ENCODE measurements at places on chromosomes 1 and 21.

- no peak for DNase-seq
Observed at GRCh38 chr1:157412308-157412707, 140.0 kb downstream of the FCRL5 start.

DNA sequence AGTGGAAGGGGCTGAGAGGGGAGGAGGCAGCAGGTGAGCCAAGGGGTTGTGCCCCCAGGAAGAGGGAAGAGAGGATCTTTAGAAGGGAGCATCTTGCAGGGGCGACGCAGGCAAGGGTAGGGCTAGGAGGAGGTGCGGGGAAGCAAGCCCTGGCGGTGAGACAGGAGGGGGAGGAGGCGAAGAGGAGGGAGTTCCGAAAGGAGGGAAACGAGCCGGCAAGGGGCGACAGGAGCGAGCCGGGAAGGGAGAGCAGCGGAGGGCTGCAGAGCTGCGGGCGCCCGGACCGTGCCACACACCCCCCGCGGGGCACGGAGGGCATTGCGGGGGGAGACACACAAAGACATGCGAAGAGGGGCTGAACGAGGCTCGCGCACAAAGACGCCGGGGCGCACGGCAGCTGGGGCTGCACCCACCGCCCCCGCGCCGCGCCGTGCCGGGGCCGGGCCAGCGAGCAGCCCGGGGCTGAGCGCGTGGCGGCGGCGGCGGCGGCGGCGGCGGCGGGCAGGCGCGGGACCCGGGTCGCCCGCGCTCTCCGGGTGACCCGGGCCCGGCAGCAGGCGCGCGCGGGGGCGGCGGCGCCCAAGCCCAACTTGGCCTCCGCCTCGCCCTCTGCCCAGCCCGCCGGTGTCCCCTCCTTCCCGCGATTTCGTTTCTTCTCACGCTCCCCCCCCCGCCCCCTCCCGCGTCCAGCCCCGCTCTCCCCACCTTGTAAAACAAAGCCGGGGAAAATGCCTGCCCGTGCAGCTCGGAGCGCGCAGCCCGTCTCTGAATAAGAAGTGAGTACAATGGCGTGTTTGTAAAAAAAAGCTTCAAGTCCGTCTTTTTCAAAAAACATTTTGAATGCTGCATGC is at the start of gene KCNK2:
Gene KCNK2, plus strand, starts transcription at position 206 of the 851 bp plus-strand sequence. CDS start 649 bp downstream, outside the sequence.
- no peak for DNase-seq

DNA sequence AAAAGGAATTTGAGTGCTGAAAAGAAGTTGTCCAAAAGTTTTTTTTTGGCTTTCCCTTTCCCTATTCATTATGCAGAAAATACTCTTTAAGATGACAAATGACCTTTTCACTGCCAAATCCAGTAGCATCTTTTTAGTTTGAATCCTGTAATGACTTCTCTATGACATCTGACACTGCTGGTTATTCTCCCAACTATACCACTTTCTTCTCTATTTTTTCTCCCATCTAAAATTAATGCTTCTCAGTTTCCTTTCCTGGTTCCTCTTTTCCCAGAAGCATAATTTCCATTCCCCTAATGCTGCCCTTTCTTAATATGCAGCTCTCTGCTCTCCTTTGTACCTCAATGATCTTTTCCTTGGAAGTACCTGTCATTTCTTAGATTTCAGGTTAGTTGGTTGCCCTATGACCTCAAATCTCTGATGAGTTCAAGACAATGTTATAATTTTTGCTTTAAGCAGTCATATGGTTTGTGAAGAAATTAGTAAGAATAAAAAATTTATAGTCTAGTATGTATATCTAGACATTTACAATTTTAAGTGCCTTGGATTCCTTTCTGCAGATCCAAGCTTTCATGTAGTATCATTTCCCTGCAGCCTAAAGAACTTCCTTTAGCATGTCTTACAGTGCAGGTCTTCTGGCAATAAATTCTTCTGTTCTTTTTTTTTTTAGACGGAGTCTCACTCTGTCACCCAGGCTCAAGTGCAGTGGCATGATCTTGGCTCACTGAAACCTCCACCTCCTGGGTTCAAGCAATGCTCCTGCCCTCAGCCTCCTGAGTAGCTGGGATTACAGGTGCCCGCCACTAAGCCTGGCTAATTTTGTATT is 150.8 kb downstream of the CDC42BPA start:
- no peak for DNase-seq

DNA sequence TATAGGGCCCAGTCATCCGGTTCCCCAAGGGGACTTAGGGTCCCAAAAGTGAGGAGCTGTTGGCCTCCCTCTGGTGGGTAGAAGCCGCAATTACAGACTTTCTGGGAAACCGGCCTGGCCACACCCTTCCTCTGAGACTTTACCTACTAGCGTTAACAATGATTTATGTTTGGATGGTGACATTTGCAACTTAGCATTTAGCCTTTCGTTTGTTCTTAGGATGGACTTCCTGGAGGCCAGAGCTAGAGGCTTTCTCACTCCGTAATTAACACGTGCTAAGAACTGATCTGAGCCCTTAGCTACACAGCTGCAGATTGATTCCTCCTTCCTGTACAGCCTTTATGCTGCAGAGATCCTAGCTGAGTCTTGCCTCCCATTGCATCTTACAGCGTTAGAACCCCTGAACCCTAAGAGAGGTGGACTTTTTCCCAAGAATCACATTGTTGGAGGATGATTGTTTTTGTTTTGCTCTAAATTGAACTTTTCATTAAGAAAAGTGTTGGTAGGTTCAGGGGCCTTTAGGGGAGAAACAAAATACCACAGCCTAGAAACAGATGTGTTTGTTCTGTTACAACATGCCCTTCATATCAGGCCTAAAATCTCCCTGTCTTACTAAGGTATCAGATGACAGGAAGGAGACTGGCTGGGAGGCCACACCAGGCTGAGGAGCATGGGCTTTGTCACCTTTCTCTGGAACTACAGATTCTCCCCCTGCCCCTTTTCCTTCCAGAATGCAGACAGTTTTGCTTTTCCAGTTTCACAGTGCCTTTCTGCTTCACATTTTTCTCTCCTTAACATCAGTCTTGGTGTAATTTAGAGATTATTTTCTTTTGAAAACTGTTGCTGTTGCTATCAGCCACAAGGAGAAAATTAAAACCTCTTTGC is 1.9 kb downstream of the S100A11 start:
- peak; percentile 97 for DNase-seq

GRCh38 chr1:175232335-175232734 is 39.8 kb upstream of the KIAA0040 start:
- no peak for DNase-seq

DNA sequence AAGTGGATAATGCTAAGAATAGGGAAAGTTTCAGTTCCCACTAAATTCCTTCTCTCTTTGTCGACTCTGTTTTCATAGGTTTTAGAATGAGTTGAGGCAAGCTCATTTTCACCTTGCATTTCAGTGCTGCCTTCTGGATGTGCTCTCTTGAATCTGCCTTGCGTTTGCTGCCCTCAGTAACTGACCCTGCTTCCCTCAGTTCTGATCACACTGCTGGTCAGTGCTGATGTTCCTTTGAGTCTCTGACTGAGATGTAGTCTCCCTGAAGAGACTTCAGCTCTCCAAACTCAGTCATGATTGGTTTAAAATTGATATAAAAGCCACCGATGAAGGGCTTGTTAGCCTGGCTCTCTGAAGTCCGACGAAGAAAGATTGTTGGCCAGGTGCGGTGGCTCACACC is 25.2 kb upstream of the HMGN1 start:
- no peak for DNase-seq

DNA sequence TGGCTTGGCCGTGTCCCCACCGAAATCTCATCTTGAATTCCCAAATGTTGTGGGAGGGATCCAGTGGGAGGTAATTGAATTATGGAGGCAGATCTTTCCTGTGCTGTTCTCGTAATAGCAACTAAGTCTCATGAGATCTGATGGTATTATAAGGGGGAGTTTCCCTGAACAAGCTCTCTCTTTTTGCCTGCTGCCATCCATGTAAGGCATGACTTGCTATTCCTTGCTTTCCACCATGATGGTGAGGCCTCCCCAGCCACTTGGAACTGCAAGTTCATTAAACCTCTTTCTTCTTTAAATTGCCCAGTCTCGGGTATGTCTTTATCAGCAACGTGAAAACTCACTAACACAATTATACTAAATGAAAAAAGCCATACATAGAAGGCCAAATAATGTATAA is 101.3 kb upstream of the LYPLAL1 start:
- DNase-seq, result no peak

- no peak for DNase-seq
Observed at GRCh38 chr1:23452011-23452411, 27.5 kb upstream of the TCEA3 start.

DNA sequence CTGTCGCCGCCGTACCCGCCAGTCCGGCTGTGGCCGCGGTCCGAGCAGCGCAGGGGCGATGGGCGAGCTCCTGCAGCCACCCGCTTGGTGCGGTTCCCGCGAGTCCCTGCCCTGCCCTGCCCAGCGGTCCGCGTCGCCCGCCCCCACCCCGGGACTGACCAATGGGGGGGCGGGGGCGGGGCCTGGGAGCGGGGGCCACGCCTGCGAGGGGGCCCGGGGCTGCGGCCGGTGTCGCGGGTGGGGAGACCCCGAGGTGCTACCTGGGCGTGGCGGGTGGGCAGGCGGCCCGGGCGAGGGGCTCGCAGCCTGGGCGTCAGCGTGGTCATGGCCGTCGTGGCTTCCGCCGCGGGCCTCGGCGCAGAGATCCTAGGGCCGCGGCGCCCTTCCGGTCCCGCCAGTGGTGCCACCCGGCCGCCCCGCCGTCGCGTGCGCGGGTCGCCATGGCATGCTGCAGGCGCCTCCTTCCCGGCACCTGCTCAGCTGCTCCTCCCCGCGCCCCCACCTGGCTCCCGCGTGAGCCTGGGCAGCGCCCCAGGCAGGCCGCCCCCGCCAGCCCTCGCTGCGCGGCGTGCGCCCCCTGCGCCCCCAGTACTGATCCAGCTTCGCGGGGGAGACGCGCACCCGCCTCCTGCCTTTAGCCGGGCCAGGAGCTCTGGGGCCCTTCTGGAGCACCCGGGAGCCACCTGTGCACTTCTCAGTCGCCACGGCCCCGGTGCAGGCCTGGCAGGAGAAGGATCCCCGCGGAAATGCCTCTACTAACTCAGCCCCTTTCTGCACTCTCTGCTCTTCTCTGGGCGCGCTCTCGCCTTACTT is at the start of gene BMP8B:
Gene BMP8B, minus strand, starts transcription at position 108 of the 813 bp plus-strand sequence. CDS start 380 bp downstream, outside the sequence.
- peak; percentile 63 for DNase-seq

DNA sequence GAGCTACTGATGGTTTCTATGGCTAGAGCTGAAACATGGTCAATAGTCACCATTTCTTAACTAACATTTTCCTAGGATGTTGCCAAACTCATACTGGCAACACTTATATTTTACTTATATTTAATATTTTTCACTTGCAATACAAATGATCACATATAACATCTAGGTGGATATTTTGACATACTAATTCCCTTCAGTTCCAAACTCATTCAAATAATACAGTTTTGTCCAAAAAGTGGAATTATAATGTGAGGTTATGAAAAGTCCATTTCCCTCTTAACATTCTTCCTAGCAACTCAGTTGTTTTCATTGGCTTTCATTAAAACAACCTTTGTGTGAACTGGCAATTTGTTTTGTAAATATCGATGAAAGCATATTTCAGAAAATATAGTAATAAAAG is 16.0 kb downstream of the SPAG17 start:
- no peak for DNase-seq

DNA sequence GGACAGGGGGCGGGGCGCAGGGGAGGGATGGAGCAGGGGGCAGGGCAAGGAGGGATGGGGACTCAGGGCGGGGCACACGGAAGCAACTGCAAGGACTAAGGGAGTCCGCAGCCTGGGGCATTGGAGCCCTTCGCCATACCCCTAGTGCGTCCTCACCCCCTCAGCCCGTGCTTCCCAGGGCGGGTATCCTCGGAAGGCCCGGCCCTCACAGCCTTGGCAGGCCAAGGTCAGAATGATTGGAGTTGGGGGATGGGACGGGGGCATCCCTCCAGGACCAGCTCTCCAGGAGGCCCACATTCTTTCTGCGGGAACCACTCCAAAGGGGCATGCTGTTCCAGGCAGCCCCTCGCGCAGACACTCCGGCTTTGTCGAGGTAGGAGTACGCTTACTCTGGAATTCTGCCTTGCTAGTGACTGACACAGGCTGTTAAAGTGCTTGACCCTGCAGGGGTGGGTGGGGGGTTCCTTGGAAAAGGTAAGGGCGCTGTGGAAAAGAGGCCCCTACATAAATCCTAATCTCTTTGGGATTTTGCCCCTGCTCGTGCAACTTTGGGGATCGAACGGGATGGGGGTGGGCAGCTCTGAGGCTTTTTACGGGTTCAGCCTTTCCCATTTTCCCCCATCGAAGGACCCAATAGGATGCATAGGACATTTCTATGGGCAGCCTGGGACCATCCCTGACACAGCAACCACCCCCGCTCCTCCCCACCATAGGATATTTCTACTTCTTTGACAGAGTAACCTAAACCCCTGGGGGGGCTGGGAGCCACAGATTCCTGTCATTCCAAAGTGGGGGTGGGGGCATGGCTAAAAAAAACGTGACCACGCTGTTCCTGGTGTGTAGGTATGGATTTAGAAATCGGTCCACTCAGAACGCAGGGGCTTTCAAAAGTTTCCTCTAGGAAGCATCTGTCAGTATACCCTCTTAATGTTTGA is 738 bp upstream of the TRIM11 start:
- DNase-seq, result no peak

DNA sequence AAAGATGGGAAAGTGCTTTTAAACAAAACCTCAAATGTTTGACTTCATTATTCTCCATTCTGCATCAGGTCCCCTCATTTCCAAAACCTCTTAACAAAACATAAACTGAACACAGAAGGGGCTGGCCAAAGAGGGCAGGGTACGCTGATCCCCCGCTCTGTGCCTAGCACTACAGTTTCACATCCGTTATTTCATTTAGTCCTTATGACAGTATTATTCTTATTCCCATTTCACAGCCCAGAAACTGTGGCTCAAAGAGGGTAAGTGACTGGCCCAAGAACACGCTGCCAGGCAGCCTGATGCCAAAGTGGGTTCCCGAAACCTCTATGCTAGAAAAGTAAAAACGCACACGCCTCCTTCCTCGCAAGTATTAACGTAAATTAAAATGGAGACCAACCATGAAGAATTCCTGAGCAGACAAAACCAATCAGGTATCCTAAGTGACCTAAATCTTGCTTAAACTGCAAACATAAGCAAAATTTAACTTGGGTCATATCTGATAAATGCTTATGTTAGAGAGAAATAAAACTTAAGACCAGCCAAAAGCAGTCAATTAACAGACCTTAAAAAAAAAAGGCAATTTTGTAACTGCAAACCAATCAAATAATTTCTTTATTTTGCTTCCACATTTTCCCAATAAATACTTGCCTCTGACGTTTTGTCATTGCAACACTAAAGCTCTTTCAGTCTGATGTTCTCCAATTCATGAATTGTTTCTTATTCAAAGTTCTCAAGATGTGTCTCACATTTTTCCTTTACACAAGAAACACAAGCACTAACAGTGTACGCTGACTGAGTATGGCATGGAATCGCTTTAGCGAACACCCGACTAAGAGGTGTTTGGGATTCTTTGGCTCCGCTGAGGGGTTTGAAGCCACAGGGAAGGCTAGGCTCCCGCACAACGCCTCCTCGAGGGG is 653 bp downstream of the CASP9 start:
- peak; percentile 41 for DNase-seq
